Stimulated activated effector memory CD8-positive, alpha-beta T cell treated with anti-CD3 and anti-CD28 coated beads, Interleukin-12 subunit alpha, Interleukin-12 subunit beta, amount 100 ng/mL, for 72 hours (primary cell): ENCODE measurements at places on chromosomes 2 and 18.

GRCh38 chr2:235859651-235860050, 308.5 kb downstream of the GBX2 start:
- no peak for DNase-seq

GRCh38 chr18:79937103-79937860, 14.2 kb downstream of the SLC66A2 start:
- no peak for DNase-seq

DNA sequence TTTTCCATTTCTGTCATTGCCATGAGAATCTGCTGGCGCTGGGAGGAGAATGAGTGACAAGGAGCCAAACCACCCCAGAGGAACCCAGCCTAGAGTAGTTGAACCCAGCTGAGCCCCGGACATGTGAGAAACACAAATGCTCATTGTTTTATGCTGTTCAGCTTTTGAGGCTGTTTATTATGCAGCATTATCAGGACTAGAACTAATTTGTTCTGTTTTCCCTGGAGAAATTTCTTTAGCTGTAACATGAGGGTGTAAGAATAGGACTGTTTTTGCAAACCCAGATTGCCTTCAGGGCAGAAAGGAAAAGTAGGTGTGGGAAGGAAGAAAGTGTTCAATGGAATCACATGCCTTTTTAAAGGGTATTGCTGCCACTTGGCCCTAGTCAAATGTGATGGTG, 28.5 kb upstream of the DOCK10 start:
- no peak for DNase-seq

GRCh38 chr18:26875040-26875654, 9.6 kb upstream of the AQP4 start:
- no peak for DNase-seq

GRCh38 chr2:100756704-100757103, 63.2 kb upstream of the NPAS2 start:
- no peak for DNase-seq

GRCh38 chr2:85243101-85244072, 84.4 kb downstream of the TGOLN2 start:
- DNase-seq: no peak

DNA sequence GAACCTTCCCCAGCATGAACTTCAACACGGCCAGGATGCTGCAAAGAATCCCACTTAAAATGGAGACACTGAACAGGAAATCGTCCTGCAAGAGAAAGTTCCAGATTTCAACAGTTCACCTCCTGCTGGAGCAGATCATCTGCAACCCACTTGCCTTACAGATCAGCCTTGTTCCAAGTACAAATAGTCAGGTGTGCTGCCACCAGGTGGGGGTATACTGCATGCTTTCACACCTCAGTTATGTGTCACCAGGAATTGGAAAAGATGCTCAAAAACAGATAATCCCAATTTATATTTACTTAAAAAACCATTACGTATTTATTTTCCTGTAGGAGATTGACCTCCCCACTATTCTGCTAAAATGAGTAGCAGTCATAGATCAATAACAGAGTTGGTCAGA, 212.3 kb downstream of the MGAT5 start:
- DNase-seq: no peak

- DNase-seq: no peak
Observed at GRCh38 chr2:216911886-216912285, 52.0 kb upstream of the TNP1 start.

GRCh38 chr2:199471443-199472057, 13.8 kb upstream of the SATB2 start:
- DNase-seq: no peak

DNA sequence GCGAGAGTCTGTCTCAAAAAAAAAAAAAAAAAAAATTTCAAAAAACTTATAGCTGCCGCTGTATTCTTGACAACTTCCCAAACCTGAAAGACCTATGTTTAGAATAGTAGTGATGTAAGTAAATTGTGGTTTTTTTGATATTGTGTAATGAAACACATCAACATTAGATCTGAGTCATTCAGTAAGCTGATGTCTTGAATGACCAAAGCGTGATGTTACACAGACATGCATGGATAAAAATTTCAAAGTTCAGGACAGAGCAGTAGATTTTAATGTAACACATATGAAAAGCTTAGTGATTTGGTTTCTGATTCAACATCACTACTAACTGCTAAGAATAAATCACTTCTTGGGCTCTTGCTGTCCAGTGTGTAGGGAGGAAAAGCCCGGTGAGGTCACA, 69.3 kb upstream of the MEX3C start:
- no peak for DNase-seq

GRCh38 chr18:62369129-62369644, 44.1 kb downstream of the TNFRSF11A start:
- DNase-seq: no peak

DNA sequence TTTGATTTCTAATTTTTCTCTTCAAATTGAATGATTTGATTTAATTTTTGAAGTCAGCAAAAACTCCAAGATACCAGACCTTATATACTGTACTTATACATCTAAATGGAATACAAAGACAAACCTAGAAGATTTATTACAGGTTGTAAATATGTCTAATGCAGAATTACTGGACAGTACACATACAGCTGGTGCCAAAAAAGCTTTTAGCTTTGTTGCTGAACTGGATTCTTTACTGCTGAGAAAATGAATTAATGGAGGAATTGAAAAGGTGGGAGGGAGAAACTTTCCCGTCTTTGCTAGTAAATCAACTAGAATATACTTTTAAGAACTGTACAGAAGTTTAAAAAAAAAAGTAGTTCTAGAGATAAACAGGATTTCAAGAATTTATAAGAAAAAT, 17.5 kb downstream of the C1D start:
- no peak for DNase-seq

- no peak for DNase-seq
Observed at GRCh38 chr18:76827205-76828200, 5.1 kb downstream of the ZNF236 start.

DNA sequence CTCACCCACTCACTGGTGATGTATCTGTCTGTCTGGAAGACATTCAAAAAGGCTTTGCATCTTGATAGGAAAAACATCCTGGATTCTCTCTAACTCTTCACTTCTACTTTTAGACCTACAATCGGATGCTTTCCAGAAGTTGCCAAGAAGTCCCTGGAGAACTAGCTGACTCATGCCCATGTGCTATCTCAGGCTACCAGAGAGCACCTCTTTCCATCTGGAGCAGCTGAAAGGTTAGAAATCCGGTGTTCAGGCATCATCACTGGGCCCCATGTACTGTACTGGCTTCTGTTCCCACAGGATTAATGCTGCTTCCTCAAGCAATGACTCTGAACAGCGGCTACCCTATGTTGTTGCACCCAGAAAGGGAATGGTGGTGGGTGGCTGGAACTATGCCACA, 259.0 kb downstream of the NBAS start:
- no peak for DNase-seq

GRCh38 chr18:77110400-77110799, 22.2 kb downstream of the MBP start:
- DNase-seq: no peak

- no peak for DNase-seq
Observed at GRCh38 chr2:42854207-42854818, 61.9 kb upstream of the HAAO start.

DNA sequence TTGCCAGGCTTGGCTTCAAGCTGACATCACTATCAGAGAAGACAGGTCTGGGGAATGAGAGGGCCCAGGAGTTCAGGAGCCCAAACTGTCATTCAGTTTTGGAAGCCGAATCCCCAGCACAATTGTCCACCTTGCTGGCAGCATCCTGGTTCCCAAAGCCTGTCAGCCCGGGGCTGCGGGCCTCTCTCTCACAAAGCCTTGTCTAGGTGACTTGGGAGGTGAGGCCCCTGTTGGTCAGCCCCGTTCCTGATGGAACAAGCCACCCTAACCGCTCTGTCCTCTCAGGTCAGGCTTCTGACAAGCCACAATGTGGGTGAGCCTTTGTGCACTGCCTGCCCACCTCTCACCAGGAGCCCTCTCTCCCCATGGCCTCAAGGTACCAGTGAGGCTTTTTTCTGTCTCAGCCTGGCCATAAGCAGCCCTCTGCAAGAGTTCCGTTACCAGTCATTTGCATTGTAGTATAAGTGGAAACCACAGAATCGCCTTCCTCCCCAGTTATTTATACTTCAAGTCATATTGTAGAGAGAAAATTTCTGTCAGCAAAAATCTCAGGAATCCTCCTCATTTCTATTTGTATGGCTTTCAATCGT, 100.6 kb downstream of the MSH2 start:
- no peak for DNase-seq

GRCh38 chr18:6120820-6121279, 225.5 kb upstream of the TMEM200C start:
- DNase-seq: no peak
